SK-N-DZ (cell line): ENCODE measurements at places on chromosomes 4 and X.

- DNase-seq = no peak
Measured at GRCh38 chrX:55839485-55839884, 121.9 kb downstream of the RRAGB start.

DNA sequence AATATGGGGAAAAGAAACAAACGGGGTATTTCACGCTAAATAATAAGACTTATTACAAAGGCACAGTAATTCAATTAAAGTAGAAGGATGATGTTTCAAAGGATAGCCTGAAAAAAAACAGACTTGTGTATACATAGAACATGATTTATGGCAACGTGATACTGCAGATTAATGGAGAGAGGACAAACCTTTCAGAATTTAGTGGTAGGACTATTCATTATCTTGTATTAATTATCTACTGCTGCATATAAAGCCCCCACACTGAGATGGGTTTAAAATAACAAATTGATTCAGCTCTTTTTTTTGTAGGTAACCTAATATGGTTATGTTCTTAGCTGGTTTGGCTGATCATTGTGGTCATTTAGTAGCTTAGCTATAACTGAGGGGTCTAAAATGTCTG, 1269.0 kb downstream of the FSTL5 start:
- peak; percentile 15 for DNase-seq

GRCh38 chrX:41128955-41129354, 43.7 kb downstream of the USP9X start:
- DNase-seq = no peak

DNA sequence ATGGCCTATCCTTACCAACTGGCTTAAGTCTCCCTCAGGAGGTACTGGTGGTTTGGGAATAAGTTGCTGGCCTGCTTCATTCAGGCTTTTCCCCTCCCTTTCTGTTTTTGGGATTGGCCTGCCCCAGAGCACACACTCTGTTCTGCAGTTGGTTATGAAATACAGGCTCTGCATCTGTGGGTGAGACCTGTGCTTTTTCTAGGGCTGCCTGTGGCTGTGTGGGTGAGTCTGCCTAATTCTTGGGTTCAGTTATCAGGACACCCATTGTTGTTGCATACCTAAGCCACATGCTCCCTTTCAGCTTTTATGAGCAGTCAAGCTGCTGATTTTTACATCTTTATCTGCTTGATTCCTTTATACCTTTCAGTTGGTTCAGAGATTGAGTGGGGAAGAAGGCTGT, 19.0 kb upstream of the CWH43 start:
- no peak for DNase-seq

DNA sequence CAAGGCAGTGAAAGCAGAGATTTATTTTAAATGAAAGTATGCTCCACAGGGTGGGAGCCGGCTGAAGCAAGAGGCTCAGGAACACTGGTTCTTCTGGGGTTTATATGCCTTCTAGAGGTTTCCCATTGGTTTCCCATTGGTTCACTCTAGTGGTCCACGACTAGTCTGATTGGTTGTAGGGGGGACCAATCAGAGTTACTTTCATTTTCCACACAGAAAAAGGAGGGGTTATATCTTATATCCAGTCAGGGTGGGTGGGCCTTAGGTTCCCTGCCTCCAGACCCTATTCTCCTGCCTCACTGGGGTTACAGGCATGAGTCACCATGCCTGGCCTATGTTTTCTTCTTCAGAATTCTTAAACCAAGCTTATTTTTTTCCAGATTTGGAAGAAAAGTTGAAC, 101.6 kb downstream of the KLHL8 start:
- DNase-seq = no peak

DNA sequence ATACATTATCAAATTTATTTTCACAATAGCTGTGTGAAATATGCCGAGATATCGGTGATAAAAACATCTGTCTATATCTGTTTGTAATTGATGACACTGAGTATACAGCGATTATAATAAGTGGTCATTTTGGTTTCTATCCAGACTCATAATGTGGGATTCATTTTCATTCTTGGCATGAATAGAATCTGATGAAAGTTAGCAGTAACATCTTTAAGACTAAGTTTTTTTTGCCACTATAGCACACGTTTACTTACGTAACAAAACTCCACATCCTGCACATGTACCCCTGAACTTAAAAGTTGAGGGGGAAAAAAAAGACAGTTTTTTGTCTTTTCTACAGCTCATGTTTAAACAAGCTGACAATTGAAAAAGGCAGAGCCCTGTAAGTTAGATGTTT, 86.4 kb downstream of the PPA2 start:
- no peak for DNase-seq

DNA sequence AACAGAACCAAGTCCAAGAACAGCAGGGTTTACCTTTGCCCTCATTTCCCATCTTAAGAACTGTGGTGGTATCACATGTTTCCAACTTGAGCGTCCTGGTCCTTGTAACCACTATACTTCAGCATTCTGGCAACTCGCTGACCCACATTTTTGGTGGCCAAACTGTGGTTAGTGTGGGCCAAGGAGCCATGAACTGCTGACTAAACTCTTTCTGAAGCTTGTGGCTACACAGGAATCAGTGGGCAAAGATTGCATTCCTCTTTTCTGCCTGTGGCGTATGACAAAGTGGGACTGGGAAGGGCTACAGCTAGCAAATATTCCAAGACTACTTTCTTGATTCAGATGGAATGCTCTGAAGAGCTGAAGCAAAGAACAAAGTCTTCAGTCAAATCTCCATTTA, 106.3 kb upstream of the MID1 start:
- no peak for DNase-seq

- DNase-seq = no peak
Measured at GRCh38 chrX:28099166-28099565, 117.9 kb upstream of the DCAF8L1 start.
